NCI-H748 treated with DMSO at 0.1 percent for 48 hours (cell line): ENCODE measurements at places on chromosomes 12 and 14.

- DNase-seq, result no peak
These were observed 15.6 kb downstream of the MVK start for GRCh38 chr12:109589240-109589590.

- no peak for DNase-seq
These were observed 306.9 kb downstream of the AACS start for GRCh38 chr12:125372085-125372484.

DNA sequence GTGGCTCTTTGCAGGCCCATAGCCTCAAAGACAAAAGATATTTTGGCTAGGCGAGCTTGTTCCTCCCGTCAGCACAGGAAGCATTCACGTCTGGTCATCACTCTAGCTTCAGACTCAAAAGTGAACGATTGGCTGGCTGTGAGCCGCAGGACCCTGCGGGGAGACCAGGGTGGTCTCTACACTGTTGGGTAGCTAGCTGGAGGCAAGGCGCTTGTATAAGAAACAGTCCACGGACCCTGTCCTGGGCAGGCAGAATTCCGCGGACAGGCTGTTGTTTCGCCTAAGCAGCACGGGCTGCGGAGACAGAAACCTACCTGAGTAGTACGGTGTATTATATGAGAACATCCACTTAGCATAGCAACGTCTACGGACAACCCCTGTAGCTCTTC, 29.6 kb downstream of the WBP11 start:
- no peak for DNase-seq

DNA sequence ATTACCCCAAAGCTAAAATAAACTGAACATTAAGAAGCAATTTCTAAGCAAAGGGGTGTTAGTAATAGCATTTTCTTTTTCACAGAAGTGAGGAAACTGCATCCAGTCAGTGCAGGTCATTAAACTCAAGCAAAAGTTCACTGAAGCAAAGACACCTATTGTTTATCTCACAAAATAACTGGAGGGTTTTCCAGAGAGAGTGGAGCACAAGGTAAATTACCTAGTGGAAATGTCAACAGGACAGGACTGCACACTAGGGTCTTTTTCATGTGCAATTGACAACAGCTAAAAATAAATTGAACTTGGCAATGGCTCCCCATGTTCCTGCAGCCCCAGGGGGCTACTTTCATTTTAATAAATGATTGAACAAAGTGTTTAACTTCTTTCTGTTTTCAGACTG, 742.0 kb downstream of the GALC start:
- DNase-seq, result no peak
